Activated CD4-positive, alpha-beta T cell treated with anti-CD3 and anti-CD28 coated beads for 36 hours (primary cell): ENCODE measurements at places on chromosomes 7 and 10. TPM values are rescaled to one million over a fixed set of nuclear protein-coding genes. Genes with fewer than 3 reads are reported as not detected.

GRCh38 chr10:72997099-72997498 is 42.5 kb upstream of the PLA2G12B start:
- H3K27ac ChIP-seq = no peak overlapping the region
- no peak for DNase-seq
- no peak overlapping the region for H3K4me3 ChIP-seq
- H3K4me1 ChIP-seq = no peaks in the 10 kb centered on the region
- H3K27me3 ChIP-seq = no peaks in the 10 kb centered on the region

DNA sequence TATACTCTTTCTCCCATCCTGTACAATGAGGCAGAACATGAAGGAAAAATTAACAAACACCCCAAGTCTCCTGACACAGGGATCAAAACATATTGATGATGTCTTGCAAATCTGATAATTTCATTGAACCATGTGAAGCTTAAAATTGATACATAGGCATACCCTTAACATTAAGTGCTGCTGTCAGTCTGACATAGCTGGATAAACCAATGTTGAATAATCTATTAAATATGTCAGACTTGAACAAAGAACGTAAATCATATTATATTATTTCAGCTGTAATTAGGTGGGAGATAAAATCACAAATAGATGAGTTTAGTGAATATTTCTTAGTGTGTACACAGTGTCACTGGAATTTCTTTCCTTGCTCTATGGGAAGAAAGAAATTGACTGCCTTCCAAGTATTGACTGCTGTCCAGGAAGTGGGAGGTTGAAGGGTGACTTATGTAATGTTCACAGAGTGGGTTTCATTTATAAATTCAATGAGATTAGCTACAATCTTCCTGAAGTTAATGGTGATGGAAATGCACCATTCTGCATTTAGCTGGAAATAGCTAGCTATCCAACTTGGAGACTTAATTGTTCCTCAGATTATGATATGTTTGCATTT is 170.8 kb downstream of the AUTS2 start:
- no peak for DNase-seq
- no peak overlapping the region for H3K4me3 ChIP-seq
- no peaks in the 10 kb centered on the region for H3K36me3 ChIP-seq
- no peaks in the 10 kb centered on the region for H3K4me1 ChIP-seq

DNA sequence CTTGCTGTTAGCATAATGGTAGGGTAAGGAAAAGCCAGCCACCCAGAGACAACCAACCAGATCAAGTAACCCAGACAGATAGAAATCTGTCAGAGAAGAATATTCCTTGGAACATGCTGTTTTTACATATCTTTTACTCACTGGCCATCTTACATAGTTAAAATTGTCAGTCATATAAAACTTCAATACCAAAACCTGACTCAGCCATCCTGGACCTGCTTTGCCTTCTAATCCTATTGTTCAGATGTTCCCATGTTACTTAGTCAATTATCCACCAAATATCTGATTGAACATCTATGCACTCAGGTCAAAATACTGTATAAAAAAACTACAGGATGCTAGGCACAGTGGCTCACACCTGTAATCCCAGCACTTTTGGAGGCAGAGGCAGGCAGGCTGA is 466.5 kb upstream of the NRP1 start:
- H3K27me3 ChIP-seq = no peaks in the 10 kb centered on the region
- no peak overlapping the region for H3K27ac ChIP-seq
- no peaks in the 10 kb centered on the region for H3K4me1 ChIP-seq
- H3K36me3 ChIP-seq = no peaks in the 10 kb centered on the region

- no peak for DNase-seq
- H3K27me3 ChIP-seq = no peaks in the 10 kb centered on the region
Observed at GRCh38 chr10:114441107-114441506, 36.8 kb upstream of the AFAP1L2 start.

The BAMBI gene
- 0.16 TPM for total RNA-seq

DNA sequence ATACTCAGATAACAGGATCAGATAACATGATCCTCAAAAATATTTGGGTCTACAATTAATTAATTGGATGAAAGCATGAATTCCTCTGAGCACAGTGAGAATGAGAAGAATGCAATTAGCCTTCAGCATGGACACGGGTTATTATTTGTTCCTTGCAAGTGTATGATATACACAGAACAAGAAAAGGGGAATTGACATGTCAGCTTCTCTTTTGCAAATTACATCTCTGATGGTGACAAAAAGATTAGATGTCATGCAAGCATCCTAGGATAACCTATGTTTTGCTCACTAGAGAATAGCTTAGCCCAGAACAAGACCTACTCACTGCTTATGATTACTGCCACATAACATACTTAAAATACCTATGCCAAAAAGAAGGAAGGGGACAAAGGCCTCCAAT is 120.3 kb downstream of the ABLIM1 start:
- no peaks in the 10 kb centered on the region for H3K27me3 ChIP-seq
- peak overlapping the region; percentile 99 for H3K27ac ChIP-seq
- no peaks in the 10 kb centered on the region for H3K36me3 ChIP-seq
- no peak for DNase-seq

GRCh38 chr7:75667938-75668337 is 70.8 kb downstream of the HIP1 start:
- peaks cover 2% of the 10 kb centered on the region for H3K4me1 ChIP-seq
- no peak overlapping the region for H3K4me3 ChIP-seq
- no peak overlapping the region for H3K27ac ChIP-seq
- no peaks in the 10 kb centered on the region for H3K36me3 ChIP-seq

The TRIM4 gene
- total RNA-seq = 23.9 TPM

The VPS50 gene
- 12.8 TPM for total RNA-seq

The EDRF1 gene
- total RNA-seq = 30.8 TPM

- no peak overlapping the region for H3K4me3 ChIP-seq
- no peak for DNase-seq
- no peaks in the 10 kb centered on the region for H3K27me3 ChIP-seq
Observed at GRCh38 chr7:30797176-30798040, 26.2 kb downstream of the MINDY4 start.

The PNLIP gene
- not detected for total RNA-seq

GRCh38 chr10:56836659-56837058 is 475.6 kb upstream of the ZWINT start:
- DNase-seq = no peak
- no peaks in the 10 kb centered on the region for H3K27me3 ChIP-seq
- no peaks in the 10 kb centered on the region for H3K36me3 ChIP-seq
- H3K27ac ChIP-seq = no peak overlapping the region
- H3K4me1 ChIP-seq = no peaks in the 10 kb centered on the region

DNA sequence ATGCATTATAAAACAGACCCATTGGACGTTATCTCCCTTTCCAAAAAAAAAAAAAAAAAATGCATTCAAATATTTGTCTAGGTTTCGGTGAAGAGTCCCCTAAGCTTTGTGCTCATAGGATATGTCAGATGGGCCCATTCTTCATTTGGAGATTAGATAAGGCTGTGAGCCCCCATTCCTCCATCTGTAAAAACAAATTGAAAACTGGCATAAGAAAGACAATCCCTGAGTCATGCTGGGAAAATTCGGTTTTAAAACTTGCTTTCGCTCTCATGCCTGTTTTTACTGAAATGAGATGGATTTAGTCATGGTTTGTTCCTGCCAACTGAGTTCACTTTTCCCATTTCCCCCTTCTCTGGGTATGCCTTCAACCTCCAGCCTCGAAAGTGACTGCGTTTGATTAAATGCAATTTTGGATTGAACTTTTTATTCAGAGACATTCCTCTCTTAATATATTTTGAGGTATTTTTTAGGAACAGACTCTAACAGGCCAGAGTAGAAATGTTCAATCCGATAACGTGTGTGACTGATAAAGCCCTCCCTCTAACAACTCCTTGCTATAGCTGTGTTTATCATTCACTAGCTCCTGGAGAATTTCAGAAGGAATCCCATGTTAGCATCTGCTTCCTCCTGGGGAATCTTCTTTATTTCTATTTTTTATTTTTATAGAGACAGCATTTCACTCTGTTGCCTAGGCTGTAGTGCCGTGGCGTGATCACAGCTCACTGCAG is 190.9 kb upstream of the LYZL2 start:
- peaks cover 9% of the 10 kb centered on the region for H3K4me1 ChIP-seq
- H3K27ac ChIP-seq = no peak overlapping the region
- H3K36me3 ChIP-seq = no peaks in the 10 kb centered on the region
- H3K4me3 ChIP-seq = no peak overlapping the region

The WDR86 gene
- not detected for total RNA-seq

- no peak overlapping the region for H3K27ac ChIP-seq
- no peaks in the 10 kb centered on the region for H3K27me3 ChIP-seq
- H3K4me3 ChIP-seq = no peak overlapping the region
- H3K36me3 ChIP-seq = no peaks in the 10 kb centered on the region
- no peaks in the 10 kb centered on the region for H3K4me1 ChIP-seq
- DNase-seq = no peak
Observed at GRCh38 chr7:158530800-158531609, 56.6 kb downstream of the PTPRN2 start.

DNA sequence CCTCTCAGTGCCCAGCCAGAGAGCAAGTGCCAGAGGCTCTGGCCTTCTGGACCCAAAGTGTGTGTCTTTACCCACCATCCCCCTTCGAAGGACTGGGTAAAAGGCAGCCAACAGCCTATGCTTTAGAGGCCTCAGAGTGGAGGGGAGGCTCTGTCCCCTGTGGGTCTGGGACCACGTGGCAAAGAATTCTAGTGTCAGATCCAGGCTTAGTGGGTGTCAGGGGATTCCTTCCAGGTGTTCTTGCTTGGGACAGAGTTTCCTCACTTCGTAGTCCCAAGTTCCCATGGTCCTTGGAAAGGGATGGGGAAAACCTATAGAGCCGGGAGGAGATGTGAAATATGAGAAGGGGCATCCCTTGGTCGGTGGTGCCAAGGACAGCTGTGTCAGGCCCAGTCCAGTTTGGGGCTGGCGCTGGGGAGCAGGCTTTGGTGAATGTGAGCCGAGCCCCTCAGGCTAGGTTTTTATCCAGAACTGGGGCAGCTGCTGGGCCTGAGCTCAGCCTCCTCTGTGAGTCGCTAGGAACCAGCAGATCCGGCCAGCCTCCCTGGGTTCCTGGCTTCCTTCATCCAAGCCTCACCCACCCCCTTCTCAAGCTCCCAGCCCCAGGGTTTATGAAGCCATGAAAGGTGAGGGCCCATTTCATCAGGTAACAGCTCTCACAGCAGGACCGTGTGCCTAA is 71.2 kb downstream of the C10orf105 start:
- no peaks in the 10 kb centered on the region for H3K27me3 ChIP-seq
- no peaks in the 10 kb centered on the region for H3K4me1 ChIP-seq
- no peak overlapping the region for H3K27ac ChIP-seq
- H3K36me3 ChIP-seq = no peaks in the 10 kb centered on the region
- DNase-seq = no peak

The ACBD7 gene
- 2.6 TPM for total RNA-seq

DNA sequence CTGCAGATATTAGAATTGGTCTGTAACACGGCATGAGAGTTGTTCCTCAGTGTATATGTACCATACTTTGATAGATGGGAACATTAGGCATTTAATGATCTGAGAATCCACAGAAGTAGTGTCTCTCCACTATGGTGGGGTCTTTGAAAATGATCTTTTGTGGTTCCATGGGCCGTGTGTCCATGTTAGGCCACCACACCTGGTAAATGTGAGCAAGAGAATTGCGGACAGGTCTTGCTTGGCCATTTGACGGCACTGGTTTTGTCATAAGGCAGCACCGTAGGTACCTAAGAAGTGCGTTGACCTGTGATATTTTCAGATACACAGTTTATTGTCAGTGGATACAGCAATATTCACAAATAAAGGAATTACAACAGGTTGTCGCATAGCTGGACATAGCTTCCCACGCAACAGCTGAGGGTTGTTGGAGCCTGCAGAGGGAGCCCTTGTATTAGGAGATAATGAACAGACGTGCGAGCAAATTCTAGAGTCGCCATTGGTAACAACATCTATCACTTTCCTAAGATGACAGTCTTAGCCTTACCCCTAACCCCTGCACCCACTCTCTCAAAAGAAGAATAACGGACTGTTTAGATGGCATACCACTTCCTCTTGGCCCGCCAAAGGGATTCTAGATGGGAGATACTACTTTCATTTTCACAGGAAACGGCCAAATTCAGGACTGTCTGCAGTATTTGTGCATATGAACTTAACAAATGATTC is 111.4 kb downstream of the COL28A1 start:
- peaks cover 6% of the 10 kb centered on the region for H3K4me1 ChIP-seq
- H3K27ac ChIP-seq = no peak overlapping the region
- no peaks in the 10 kb centered on the region for H3K27me3 ChIP-seq
- DNase-seq = peak; percentile 65

- H3K4me1 ChIP-seq = no peaks in the 10 kb centered on the region
- no peaks in the 10 kb centered on the region for H3K27me3 ChIP-seq
- H3K4me3 ChIP-seq = no peak overlapping the region
- no peak overlapping the region for H3K27ac ChIP-seq
- DNase-seq = no peak
Observed at GRCh38 chr7:103905997-103906396, 83.5 kb downstream of the RELN start.

- DNase-seq = no peak
- no peak overlapping the region for H3K4me3 ChIP-seq
- peaks cover 34% of the 10 kb centered on the region for H3K4me1 ChIP-seq
Observed at GRCh38 chr10:50517626-50518025, 106.1 kb downstream of the SGMS1 start.

The RBP3 gene
- not detected for total RNA-seq

GRCh38 chr7:15228831-15229230 is 326.3 kb upstream of the DGKB start:
- no peaks in the 10 kb centered on the region for H3K36me3 ChIP-seq
- no peak overlapping the region for H3K27ac ChIP-seq
- H3K4me3 ChIP-seq = no peak overlapping the region
- no peaks in the 10 kb centered on the region for H3K27me3 ChIP-seq
- H3K4me1 ChIP-seq = no peaks in the 10 kb centered on the region

- no peaks in the 10 kb centered on the region for H3K4me1 ChIP-seq
- H3K27ac ChIP-seq = no peak overlapping the region
- H3K27me3 ChIP-seq = peaks cover 2% of the 10 kb centered on the region
Observed at GRCh38 chr7:95045236-95045923, 138.0 kb downstream of the PPP1R9A start.

DNA sequence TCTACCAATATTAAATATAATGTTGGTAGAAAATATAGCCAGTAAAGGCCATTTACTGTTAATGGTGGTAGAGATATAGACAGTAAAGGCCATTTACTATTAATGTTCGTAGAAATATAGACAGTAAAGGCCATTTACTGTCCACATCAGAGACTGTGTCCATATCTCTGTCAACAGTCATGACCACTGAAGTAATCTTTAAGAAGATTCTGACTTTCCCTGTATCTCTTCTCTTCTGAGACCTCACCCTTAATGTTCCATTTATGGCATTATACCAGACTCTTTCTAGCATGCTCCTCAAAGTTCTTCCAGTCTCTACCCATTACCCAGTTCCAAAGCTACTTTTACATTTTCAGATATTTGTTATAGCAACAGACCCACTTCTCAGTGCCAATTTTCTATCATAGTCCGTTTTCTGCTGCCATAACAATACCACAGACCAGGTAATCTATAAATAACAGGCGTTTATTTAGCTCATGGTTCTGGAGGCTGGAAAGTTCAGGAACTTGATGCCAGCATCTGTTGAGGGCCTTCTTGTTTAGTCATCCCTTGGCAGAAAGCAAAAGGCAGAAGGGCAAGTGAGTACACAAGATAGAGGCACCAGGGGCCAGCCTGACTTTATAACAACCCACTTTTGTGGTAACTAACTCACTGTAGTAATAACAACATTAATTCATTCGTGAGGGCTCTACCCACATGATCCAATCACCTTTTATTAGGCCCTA is 7.9 kb upstream of the NUDCD3 start:
- no peak overlapping the region for H3K4me3 ChIP-seq
- no peak overlapping the region for H3K27ac ChIP-seq
- H3K27me3 ChIP-seq = peaks cover 3% of the 10 kb centered on the region
- no peak for DNase-seq

The CYP26C1 gene
- 0.05 TPM for total RNA-seq
